ENCODE measurements at places on chromosomes 7 and 10.

GRCh38 chr10:72303424-72304128 lies 29.9 kb downstream of the DDIT4 start:
- DNase-seq, result no peak

DNA sequence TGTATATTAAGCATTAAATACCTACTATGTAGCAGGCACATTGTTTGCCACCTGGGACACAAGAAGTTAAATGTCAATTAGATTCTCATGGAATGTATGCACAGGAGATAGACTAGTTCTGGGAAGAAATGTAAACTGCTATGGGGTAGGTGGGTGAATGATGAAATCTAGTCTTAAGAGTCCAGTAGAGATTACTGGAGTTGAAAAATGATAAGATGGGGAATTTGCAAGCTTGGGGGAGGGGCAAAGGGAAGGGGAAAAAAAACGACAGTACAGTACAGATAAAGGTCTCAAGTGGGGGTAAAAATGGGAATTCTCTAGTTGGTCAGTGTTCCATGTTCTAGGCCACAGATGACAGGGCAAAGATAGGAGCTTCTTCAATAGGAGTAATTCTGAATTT lies 94.4 kb downstream of the ATE1 start:
- no peak for DNase-seq

DNA sequence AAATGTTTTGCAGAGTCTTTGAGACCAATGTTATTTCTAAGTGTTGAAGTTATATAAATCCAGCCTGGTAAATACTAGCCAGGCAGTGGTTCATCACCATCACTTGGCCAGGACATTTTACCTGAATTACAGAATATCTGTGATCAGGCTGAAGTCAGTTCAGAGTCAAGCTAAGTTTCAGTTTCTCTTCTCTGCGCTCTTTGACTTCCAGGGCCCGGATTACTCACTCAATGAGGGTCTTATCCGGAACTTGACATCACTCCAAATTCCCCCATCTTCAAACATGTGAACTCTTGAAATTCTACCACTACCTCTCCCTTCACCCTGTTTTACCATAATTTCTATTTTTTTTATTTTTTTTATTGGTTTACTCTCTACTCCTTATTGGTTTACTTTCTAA lies 36.6 kb upstream of the CCAR1 start:
- DNase-seq, result no peak

- DNase-seq, result no peak
These were observed 267.8 kb downstream of the WDR37 start for GRCh38 chr10:1323951-1324350.
